Renal cortical epithelial cell (primary cell): ENCODE measurements at places on chromosomes 3 and 15.

- peak; percentile 100 for DNase-seq
Observed at GRCh38 chr3:59559721-59560435, 510.1 kb upstream of the CFAP20DC start.

DNA sequence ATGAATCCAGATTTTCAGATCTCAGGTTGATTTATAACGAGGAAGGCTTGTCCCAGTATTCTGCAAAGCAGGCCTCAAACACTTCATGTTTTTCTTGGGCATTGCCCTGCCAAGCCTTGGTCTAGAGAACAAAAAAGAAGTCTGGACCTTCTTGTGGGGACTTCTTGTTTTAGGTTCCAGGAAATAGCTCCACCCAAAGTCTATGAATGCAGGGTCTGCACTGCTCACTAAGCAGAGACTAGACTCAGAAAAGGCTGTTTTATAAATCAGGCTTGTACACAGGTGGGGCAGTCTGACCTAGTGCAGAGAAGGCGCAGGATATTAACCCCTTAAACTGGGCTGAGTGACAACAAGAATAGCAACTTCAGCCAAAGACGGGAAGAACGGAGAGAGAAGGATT is 44.3 kb downstream of the GLB1 start:
- no peak for DNase-seq

DNA sequence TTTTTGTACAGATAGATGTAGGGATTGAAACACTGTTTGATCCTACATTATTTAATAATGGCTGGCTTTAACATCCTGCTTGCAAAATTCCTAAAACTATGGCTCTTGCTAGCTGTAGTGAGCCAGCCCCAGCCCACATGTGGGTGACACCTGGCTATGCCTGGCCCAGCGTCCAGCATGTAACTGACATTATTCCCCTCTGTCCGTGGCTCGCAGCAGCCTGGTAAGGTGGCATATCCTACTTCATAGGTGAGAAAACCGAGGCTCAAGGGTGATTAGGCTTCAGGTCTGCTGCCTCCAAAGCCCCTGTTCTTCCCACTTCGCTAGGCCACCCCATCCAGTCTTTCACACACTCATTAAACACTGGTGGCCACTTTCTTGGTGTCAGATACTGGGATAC is 1.6 kb downstream of the CALML4 start:
- DNase-seq: no peak

DNA sequence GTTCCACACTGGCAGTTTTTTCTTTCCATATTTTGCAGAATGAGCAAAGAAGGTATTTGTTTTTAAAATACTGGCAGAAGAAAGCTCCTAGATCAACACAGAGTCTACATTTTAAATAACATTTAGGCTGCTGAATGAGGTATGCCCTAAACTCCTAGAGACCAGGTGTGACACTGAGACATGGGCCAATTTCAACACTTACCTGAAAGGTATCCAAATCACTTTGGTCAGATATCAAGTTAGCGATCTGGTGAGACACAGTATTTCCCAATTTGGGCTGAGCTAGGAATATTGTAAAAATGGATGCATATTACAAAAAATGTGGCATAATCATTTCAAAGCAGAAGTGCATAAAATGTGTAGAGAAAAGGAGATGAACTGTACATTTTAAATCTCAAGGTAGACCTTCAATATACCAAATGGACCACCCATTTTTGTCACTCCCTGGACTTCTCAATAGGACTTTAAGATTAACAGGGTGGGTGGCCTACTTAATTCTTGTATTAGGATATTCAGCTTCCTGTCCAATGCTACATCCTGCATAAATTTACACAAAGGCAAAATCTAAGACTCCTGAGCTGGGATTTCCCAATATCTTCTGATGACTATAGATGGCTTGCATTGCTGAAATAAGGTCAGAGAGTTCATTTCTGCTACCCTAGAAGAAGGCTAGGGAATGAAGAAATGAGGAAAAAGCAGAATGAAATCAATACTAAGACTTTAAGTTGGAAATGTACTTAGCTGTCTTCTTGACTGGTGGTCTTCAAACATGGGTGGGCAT is 487.8 kb downstream of the FOXP1 start:
- no peak for DNase-seq

- DNase-seq: no peak
Observed at GRCh38 chr15:27050163-27050562, 79.2 kb downstream of the GABRG3 start.

DNA sequence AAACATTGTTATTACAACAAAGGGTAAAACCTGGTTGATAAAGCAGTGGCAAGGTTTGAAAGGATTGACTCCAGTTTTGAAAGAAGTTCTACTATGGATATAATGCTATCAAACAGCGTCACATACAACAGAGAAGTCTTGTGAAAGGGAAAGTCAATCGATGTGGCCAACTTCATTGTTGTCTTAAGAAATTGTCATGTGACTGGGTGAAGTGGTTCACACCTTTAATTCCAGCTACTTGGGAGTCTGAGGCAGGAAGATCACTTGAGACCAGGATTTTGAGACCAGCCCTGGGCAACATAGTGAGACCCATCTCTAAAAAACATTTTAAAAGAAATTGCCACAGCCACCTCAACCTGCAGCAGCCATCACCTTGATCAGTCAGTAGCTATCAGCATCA is 6.2 kb upstream of the LXN start:
- no peak for DNase-seq
